ENCODE measurements at places on chromosomes 4 and X.

- DNase-seq: no peak
Observed at GRCh38 chrX:17453788-17454187, 78.8 kb downstream of the NHS start.

DNA sequence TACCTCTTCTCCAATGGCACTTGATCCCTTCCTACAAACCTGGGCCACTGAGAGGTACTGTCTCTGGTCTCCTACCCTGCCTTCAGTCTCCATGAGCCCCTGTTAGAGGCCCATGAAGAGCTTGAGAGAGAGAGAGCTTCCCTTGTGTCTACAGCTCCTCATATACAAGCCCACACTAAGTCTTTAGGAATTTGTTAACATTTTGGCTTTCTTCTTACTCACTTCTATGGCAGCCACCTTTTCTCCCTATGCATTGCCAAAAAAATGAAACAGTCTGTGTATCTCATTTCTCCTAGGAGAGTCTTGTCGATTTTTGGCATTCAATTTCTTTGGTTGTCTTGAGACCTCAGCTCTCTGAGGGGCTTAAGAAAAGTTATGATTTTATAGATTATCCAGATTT, 90.9 kb upstream of the LNX1 start:
- DNase-seq: no peak

- no peak for DNase-seq
Observed at GRCh38 chrX:7574325-7574724, 268.6 kb upstream of the VCX start.

- DNase-seq: no peak
Observed at GRCh38 chr4:119725688-119726330, 97.2 kb upstream of the PDE5A start.

GRCh38 chr4:89173336-89174090, 62.2 kb downstream of the TIGD2 start:
- no peak for DNase-seq

GRCh38 chr4:128635955-128636560, 173.4 kb upstream of the JADE1 start:
- no peak for DNase-seq

DNA sequence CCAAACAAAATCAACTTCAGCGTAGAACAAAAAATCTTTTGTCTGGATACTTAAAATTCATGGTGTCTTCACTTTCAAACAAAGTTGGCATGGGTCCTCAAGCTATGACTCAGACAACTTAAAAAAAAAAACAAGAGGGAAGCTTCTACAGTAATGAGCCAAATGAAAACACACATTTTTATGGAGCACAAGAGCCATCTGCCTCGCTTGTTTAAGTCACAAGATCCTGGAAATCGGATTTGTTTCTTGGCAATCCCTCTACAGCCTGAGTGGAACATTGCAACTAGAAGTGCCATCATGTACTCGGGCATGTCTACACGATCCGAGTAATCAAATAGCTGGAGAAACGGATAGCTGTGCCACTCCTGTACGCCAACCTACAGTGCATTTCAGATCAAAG, 22.6 kb downstream of the LAMP2 start:
- DNase-seq: no peak

DNA sequence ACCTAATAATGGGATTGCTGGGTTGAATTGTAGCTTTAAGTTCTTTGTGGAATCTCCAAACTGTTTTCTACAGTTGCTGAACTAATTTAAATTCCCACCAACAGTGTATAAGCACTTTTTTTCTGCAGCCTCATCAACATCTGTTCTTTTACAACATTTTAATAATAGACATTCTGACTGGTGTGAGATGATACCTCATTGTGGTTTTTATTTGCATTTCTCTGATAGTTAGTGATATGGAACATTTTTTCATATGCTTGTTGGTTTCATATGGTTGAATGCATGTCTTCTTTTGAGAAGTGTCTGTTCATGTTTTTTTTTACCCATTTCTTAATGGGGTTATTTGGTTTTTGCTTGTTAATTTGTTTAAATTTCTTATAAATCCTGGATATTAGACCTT, 1718.9 kb downstream of the C4orf33 start:
- DNase-seq: no peak

DNA sequence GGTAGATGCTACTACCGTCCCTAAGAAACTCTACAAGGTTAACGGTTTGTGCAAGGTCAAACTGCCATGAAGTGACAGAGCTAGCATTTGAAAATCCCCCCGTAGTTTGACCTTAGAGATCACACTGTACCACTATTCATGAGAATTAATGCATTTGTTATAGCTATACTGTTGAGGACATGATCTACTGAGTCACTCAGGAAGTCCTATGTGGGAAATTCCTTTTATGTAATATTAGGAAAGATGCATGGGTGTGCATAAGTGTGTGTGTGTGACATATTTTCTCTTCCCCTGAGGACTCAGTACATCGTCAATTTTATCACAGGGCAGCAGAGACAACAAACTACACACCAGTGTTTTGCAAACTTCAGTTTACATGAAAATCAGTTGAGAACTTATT, 141.1 kb downstream of the FBXW7 start:
- DNase-seq: no peak

GRCh38 chr4:136650541-136651277, 881.6 kb downstream of the PCDH18 start:
- DNase-seq: no peak

DNA sequence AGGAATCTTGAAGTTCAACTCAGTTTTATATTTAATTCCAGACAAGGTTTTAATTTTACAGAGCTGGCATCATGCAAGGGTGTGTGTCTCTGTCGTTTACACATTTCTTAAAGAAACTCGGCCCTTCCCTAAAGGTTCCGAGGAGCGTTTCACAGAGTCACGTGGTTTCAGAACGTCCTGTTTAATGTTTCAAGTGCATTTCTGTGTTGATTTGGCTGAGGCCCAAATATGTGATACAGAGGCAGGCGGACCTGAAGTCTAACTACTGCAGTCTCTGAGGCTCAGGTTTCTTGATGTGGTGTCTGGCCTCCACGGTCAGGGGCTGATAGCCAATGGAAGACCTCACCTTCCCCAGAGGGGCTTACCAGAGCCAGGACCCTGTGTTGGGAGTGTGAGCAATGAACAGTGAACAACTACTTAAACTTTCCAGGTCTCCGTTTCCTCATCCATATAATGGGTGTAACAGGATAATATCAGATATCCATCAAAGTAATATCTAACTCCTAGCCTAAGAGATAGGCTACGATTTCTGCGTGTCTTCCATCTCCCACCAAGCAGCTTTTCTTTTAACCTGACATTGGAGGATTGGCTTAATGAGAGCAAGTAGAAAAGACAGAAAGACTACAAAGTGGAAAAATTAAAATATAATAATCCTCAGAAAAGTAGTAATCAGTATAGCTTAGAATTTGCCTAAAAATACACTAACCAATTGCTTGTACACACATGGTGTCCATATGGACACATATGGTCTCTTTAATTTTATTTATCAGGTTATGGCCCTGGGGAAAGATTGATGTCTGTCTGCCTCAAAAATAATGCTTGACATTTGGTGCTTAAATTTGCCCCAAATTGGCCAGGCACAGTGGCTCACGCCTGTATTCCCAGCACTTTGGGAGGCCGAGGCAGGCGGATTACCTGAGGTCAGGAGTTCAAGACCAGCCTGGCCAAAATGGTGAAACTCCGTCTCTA, 50.0 kb upstream of the TRIM2 start:
- no peak for DNase-seq

DNA sequence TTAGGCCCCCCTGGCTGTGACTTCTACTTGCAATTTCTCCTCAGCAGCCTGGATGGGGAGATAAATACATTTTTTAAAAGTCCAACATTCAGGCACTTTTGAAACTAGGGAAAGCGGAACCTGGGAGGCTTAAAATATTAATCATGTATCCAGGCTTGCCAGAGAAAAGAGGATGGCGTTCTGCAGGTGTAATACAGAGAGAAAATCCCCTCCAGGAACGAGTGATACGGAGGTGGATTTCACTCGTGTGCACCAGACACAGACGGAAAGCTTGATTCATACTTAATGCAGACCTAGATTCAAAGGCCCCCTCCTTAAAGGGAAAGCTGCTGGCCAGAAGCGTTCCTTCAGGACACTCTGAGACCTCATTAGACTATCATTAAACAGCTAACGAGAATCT, 354.0 kb upstream of the BOD1L1 start:
- DNase-seq: no peak

- no peak for DNase-seq
Observed at GRCh38 chr4:152206646-152207377, 329.1 kb downstream of the FBXW7 start.

GRCh38 chr4:26032630-26033317, 118.8 kb downstream of the SMIM20 start:
- no peak for DNase-seq

DNA sequence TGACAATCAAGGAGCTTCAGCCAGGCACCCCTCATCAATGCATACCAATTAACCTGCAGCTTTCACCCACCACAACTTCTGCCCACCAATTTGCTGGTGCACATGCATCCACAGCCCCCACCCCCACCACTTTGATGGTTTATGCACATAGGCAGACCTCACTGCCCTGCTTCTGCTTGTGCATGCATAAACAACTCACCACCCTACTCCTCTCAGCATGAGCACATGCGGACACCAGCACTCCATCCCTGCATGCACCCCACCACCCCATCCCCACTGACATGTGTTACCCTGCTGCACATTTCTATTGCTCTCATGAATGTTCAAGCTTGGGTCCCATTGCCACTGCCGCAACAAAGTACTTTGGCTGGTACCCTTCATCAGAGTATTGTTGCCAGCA, 94.5 kb upstream of the GALNTL6 start:
- no peak for DNase-seq

- no peak for DNase-seq
Observed at GRCh38 chr4:101066626-101067170, 280.6 kb downstream of the PPP3CA start.

- DNase-seq: no peak
Observed at GRCh38 chrX:79325263-79325958, 41.7 kb downstream of the ITM2A start.

- no peak for DNase-seq
Observed at GRCh38 chr4:32025851-32026459, 1305.8 kb downstream of the PCDH7 start.

- no peak for DNase-seq
Observed at GRCh38 chr4:1082215-1083182, 30.9 kb downstream of the RNF212 start.

DNA sequence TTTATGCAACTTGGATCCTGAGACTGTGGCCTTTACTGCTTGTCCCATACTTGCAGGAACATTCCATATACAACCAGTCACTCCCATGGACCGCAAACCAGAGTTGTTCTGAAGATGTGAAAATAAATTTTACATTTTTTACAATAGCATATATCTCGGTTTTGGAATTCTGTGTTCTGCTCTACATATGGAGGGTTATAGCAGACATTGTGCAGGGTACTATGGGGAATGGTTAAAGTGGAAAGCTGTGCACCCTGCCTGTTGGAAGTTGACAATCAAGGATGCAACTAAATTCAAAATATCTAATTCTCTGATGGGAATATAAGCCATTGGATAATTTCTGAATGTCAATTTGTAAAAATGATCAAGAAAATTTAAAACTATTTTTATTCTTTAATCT, 603.3 kb downstream of the RAB28 start:
- DNase-seq: no peak

DNA sequence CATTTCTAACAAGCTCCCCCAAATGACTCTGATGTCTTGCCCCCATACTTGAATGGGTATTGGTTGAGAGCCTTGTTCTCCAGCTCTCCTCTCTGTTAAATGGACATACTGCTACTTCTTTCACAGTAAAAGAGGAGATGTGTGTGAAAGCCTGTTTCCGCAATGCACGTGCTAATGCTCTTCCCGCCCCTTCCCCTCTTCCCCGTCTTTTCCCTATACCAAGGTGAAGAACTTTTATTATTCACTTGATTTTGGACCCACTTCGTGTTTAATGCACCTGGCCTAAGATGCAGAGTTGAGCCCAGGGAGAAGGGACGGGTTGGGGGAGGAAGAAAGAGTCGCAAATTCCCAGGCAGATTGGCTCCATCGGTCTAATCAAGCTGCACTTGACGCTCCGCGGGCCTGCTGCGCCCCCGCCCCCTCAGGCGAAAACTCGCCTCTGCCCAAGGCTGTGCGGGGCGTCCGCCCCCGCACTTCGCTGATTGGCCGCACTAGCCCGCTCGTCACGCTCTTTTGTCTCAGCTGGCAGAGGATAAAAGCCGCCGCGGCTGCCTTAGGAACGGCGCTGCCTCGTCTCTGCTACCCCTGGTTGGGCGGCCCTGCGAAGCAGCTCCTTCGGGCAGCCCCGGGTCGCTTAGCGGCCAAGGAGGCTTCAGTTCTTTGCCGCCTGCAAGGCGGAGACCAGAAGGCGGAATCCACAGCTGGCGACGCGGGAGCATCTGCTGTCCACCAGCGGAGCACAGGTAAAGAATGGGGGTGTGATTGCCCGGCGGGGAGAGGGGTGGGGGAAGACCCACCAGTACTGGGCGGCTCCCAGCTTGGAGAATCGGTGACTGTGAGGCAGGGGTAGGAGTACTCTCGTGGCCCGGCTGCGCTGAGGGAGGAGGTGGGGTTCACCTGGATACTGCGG, at the start of gene ZCCHC12:
Gene ZCCHC12, plus strand, starts transcription at position 562 of the 910 bp plus-strand sequence. CDS start 1,421 bp downstream, outside the sequence.
- peak; percentile 54 for DNase-seq

- no peak for DNase-seq
Observed at GRCh38 chrX:68995386-68995779, 166.6 kb downstream of the EFNB1 start.

DNA sequence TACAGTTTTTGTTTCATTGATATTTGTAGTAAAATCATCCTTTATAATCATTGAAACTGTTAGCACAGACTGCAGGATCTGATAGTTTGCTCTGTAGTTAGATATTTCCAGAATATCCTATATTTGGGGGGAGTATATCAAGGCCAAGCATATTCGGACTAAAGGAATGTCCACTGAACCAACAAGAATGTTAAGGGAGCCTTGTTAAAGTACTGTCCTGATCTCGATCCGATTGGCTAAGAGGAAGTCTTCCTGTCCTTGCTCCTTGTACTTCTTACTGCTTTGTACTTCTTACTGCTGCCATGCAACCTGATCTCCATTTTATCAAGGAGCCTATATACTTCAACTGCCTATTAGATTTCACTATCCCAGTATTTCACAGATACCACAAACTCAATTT, 449.3 kb downstream of the RPA4 start:
- no peak for DNase-seq

DNA sequence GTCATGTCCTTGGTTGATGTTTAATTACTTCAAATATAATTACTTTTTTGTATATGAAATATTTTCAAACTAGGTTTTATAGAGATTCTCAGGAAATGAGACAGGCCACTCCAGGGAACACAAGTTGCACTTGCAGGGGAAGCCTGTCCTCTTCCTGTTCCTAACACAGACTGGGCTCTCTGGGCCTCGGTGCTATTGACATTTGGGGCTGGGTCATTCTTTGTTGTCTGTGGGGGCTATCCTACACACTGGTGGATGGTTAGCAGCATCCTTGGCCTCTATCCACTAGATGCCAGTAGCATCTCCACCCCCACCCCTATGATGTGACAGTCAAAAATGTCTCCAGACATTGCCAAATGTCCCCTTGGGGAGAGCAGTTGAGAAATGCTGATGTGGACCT, 49.3 kb upstream of the MAP3K15 start:
- DNase-seq: no peak

GRCh38 chr4:186981161-186981560, 257.5 kb upstream of the FAT1 start:
- DNase-seq: no peak

Data from activated naive CD8-positive, alpha-beta T cell treated with anti-CD3 and anti-CD28 coated beads for 36 hours (primary cell).